ENCODE measurements at places on chromosomes 12 and 14.
A peak's percentile ranks its signal among the peaks of the same experiment; 100 is the strongest.

DNA sequence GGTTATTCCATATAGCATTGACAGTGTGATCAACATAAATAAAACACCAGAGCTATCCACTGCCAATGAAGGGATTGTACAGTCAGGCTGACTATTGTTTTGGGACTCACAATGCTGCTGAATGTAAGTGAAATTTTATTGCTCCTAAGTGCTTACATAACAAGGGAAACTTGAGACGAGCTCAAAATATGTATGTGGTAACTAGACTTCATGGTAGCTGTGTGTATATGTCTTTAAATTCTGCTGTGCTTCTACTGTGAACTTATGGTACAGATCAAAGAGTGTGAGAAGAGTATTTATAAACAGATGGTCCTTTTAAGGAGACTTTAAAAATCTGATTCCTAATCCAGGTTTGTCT lies 6.9 kb downstream of the FLRT2 start:
- no peak for DNase-seq

- no peak for DNase-seq
These were observed 5.3 kb upstream of the HNF1A start for GRCh38 chr12:120972870-120973543.

DNA sequence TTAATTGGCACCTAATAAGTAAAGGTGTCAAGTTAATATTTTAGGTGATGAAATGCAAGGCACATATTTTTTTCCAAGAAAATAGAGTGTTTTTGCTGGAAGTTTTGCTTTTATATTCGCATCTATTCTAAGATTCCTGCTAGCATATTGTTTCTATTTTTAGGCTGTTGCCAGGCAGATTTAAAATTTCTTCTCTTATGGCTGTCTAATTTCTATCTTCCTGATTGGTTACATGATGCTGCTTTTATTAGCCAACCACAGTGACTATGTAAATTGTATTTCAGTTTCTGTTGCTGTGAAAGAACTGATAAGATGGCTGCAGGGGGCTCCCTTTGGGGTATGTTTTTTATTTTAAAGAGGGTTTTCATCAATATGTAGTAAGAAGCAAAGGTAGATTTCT lies 42.7 kb downstream of the ATF7IP start:
- DNase-seq: no peak

DNA sequence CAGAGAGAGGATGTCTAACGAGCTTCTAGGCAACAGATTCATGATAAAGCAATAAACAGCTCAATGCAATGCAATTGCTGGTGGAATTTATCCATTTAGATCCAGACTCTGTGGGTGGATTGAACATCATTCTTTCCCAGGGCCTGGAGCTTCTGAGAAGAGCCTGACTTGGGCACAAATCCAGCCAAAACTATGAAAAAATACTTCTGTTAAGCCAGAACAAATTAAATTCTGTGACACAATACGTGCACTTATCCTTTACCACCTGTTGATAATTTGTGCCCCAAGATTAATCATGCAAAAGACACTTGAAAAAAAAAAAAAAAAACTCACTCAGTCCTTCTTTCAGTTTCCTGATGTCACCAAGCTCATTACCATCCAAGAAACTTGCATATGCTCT lies 446.0 kb upstream of the DCN start:
- no peak for DNase-seq

- no peak for DNase-seq
These were observed 913.7 kb downstream of the RPS29 start for GRCh38 chr14:48672506-48672905.

GRCh38 chr14:22386924-22387775 lies 201.9 kb downstream of the DAD1 start:
- peak; percentile 2 for DNase-seq

DNA sequence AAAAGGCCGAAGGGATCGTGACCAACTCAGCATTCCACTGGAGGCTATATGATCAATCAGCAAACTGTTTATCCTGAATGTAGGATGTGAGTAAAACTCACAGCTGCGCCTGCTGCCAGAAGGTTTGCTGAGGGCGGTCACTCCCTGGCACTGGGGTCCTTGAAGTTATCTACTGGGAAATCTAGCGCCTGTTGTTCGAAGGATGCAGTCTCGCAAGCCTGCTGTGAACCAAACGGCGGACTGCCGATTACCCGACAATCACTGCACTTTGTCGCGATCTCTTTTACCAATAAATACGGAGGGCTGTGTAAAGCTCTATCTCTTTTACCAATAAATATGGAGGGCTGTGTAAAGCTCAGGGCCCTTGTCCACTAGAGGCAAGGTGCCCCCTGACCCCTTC lies 12.9 kb downstream of the DDX51 start:
- DNase-seq: no peak

DNA sequence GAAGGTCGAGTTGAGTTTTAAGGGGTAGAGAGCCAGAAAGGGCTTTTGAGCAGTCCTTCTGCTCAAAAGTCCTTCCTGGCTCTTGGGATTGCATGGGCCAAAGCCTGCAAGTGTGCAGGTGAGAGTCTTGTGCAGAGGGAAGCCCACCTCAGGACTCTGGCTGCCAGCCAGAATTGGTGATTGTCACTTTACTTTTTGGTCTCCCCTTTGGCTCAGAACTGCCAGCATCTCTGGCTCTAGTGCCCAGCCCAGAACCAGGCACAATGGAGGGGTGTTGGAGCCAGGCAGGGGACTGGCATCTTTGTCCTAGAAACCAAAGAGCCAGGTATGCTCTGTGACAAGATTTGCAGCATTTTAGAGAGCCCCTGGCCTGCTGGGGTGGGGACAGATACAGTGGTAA lies 23.5 kb downstream of the FAM222A start:
- DNase-seq: no peak

DNA sequence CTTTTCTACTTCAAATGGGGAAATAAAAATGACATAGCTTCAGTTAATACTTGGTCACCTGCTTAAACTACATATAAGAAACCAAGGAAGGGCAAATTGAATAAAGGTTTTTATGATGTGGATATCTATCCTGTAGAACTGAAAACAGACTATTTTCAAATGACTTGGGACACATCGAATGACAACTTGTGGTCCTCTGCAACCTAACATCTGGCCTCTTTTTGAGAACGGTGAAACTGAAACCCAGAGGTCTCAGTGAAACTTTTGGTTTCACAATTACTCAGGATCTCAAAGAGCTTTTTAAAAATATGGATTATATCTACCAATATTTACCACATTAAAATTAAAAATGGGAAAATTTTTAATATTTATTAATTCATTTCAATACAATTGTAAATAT lies 65.2 kb downstream of the PPP2R5E start:
- no peak for DNase-seq

GRCh38 chr14:99348816-99349614 lies 77.0 kb upstream of the BCL11B start:
- DNase-seq: no peak

- DNase-seq: no peak
These were observed 5.4 kb downstream of the ANKRD13A start for GRCh38 chr12:110004598-110004997.

DNA sequence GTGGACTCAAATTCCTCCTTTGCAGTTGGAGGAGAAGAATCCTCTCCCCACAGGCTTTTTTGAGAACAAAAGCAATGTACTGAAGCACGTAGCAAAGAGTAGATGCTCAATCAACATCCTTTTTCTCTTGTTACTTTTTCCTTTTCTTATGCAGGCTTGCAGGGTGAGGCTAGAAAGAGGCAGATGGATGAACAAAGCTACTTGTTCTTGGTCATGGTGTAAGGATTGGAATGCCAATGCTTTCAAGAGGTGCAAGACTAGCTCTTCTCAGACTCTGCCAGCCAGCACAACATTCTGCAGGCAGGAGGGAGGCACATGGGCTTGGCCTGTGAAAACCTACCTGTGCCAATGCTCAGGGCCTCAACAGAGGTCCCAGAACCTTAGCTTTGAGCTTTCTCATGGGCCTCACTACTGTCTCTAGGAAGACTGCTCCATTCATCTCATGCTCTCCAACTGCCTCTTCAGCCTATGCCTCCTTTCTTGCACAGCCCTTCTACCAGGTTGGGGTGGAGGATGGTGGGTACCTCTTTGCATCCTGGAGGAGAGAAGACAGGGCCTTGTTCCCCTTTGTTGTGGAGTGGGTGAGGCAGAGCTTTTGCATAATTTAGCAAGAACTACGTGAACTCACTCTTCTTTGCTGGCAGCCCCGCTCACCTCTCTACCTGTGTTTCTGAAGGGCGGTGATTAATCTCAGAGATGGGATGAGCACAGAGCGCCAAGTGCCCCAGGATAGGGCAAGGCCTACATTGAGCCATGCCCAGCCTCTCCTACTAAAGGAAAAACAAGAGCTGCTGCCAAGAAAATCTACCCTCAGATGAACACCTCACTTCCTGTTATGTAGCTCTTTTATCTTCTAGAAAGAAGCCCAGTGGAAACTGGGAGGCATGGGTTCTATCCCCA lies 1119.7 kb downstream of the VRK1 start:
- no peak for DNase-seq

- no peak for DNase-seq
These were observed 1.3 kb upstream of the RASSF3 start for GRCh38 chr12:64608901-64609535.

DNA sequence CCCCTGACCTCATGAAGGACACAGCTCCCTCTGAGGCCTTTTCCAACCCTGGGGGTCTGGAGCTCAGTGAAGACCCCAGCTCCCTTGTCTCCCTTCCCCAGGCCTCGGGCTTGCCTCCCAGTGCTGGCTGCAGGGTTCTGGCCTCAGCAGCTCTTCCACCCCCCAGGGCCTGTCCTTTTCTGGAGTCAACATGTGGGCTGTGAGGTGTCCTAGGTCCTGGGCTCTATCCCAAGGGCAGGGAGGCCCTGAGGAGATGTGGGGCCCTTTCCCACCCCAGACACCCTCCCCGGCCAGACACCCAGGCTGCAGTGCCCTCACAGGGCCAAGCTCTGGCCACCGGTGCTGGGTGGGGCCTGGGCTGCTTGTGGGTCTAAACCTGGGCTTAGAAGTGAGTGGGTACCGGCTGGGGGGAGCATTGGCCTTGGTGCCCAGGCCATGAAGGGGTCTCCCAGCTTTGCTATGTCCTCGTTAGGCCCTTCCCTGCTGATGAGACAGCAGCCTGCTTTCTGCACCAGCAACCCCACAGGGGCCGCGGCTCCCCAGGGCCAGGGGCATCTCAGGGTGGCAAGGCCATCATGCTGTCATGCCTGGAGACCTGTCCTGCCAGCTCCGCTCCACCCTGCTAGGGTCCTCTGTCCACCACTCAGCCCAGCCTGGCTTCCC lies 2.7 kb upstream of the CRIP2 start:
- no peak for DNase-seq

All from stimulated activated CD8-positive, alpha-beta memory T cell treated with anti-CD3 and anti-CD28 coated beads, Interleukin-7, amount 100 ng/mL, for 24 hours (primary cell).